ENCODE measurements at places on chromosomes 4 and X. TPM values are rescaled to one million over a fixed set of nuclear protein-coding genes. Genes with fewer than 3 reads are reported as not detected.

GRCh38 chr4:47531241-47531953 is 46.3 kb downstream of the ATP10D start:
- peak; percentile 51 for DNase-seq
- no peaks in the 10 kb centered on the region for H3K36me3 ChIP-seq
- H3K27ac ChIP-seq: peak overlapping the region; percentile 28
- no peaks in the 10 kb centered on the region for H3K4me1 ChIP-seq

GRCh38 chr4:177250056-177250696 is 59.5 kb upstream of the NEIL3 start:
- H3K36me3 ChIP-seq: no peaks in the 10 kb centered on the region
- DNase-seq: peak; percentile 95
- H3K27me3 ChIP-seq: no peaks in the 10 kb centered on the region
- no peak overlapping the region for H3K27ac ChIP-seq
- peaks cover under 1% of the 10 kb centered on the region for H3K4me1 ChIP-seq

- no peak within 1 kb of the TSS for H3K27ac ChIP-seq
- DNase-seq: peak; percentile 88
- H3K4me1 ChIP-seq: peaks cover 3% of the 10 kb centered on the region
- H3K4me3 ChIP-seq: peak within 1 kb of the TSS; percentile 84
- no peaks in the 10 kb centered on the region for H3K36me3 ChIP-seq
These were observed at the start of gene STK32B for GRCh38 chr4:5051278-5052203. STK32B (plus strand) TSS chr4:5051480.

- DNase-seq: no peak
- no peak overlapping the region for H3K4me3 ChIP-seq
- peaks cover 4% of the 10 kb centered on the region for H3K4me1 ChIP-seq
- no peak overlapping the region for H3K27ac ChIP-seq
- no peaks in the 10 kb centered on the region for H3K27me3 ChIP-seq
- no peaks in the 10 kb centered on the region for H3K36me3 ChIP-seq
These were observed 379.6 kb downstream of the FAM133A start for GRCh38 chrX:94053575-94053974.

- no peaks in the 10 kb centered on the region for H3K4me1 ChIP-seq
- H3K27ac ChIP-seq: no peak overlapping the region
- H3K27me3 ChIP-seq: no peaks in the 10 kb centered on the region
- DNase-seq: no peak
These were observed 294.8 kb upstream of the DKK2 start for GRCh38 chr4:107330916-107331315.

- H3K27me3 ChIP-seq: no peaks in the 10 kb centered on the region
- no peaks in the 10 kb centered on the region for H3K4me1 ChIP-seq
- H3K27ac ChIP-seq: no peak overlapping the region
- no peaks in the 10 kb centered on the region for H3K36me3 ChIP-seq
These were observed 6.8 kb upstream of the SASH3 start for GRCh38 chrX:129772796-129773431.

GRCh38 chrX:133921764-133922389 is 63.5 kb downstream of the GPC3 start:
- no peak overlapping the region for H3K4me3 ChIP-seq
- peak; percentile 90 for DNase-seq
- H3K4me1 ChIP-seq: no peaks in the 10 kb centered on the region
- no peaks in the 10 kb centered on the region for H3K36me3 ChIP-seq
- peak overlapping the region; percentile 63 for H3K27ac ChIP-seq

DNA sequence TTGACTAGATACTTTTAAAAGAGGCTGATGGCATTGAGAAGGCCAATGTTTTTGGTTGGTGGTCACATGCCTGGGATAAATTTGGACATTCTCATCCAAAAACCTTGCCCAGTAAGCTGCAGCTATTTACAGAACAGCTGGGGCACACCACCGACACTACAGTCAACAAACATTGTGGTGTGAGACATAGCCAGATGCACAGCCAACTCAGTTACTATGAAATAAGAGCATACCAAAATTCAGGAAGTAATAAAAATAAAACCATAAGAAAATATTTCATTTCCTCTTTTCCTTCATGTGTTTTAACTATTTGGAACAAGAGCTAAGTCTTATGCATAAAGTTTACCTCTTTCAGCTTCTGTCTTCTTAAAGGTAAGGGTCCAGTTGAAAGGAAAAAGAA is 8.8 kb downstream of the PPM1K start:
- no peak for DNase-seq
- H3K36me3 ChIP-seq: peaks cover 83% of the 10 kb centered on the region
- H3K27ac ChIP-seq: no peak overlapping the region
- no peaks in the 10 kb centered on the region for H3K27me3 ChIP-seq
- no peaks in the 10 kb centered on the region for H3K4me1 ChIP-seq
- peak overlapping the region; percentile 99 for H3K4me3 ChIP-seq

DNA sequence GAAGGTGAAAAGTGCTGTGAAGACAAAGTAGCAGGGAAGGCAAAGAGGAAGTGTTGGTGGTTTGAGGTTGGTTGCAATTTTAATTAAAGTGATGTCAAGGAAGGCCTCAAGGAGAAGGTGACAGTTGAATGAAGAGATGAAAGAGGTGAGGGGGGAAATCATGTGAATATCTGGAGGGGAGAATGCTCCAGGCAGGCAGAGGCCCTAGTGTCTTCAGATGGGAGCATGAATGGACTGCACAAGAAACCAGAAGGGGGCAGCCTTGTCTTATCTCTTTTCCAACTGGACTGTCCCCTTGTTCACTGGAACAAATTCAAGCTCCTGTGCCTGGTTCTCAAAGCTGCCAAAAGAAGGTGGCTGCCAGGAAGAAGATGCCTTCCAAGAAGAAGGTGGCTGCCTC is 68.4 kb downstream of the MAOB start:
- no peak overlapping the region for H3K27ac ChIP-seq
- H3K4me3 ChIP-seq: no peak overlapping the region
- H3K27me3 ChIP-seq: no peaks in the 10 kb centered on the region
- DNase-seq: peak; percentile 75
- H3K36me3 ChIP-seq: no peaks in the 10 kb centered on the region
- H3K4me1 ChIP-seq: no peaks in the 10 kb centered on the region

DNA sequence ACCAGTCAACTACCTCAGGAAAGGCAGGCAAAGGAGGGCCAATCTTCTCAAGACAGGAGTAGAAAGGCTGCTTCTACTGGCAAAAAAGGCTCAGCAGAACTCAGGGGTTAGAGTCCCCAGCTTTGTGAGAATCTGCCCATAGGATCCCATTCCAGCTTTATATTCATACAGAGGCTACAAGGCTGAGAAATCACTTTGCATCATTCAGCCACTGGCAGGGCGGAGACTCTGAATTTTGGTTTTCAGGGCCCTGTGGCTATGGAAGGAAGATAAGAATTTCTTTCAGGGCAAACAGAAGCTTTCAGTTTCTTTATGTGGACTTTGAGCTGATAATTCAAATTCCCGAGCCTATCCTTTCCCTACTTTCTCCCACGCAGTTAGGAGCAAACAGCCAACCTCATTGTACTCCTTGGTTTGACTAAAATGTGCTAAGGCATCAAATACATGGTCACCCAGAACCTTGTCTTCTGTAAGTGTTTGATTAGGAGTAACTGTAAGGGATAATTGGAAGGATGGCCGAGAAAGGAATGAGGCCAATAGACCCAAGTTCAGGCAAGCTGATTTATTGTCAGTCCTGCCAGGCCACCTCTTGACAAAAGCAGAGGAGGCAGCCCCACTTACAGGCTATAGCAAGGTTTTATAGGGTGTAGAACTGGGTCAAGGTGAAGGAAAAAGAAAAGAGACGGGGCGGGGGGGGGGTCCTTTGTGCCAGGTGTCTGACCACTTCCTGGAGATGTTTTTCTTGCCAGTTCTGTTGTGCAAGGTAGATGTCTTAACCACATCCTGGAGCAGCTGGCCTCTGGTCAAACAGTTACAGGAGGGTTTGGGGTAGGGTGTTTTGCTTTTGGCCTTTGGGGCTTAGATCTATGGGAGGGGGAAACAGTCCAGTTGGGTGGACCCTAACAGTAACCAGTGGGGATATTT is 165.3 kb upstream of the PPP1R2C start:
- no peak for DNase-seq
- no peaks in the 10 kb centered on the region for H3K36me3 ChIP-seq
- H3K4me3 ChIP-seq: no peak overlapping the region
- H3K27ac ChIP-seq: no peak overlapping the region
- no peaks in the 10 kb centered on the region for H3K27me3 ChIP-seq

- no peak for DNase-seq
- no peaks in the 10 kb centered on the region for H3K36me3 ChIP-seq
- H3K4me3 ChIP-seq: no peak overlapping the region
- peaks cover 29% of the 10 kb centered on the region for H3K4me1 ChIP-seq
These were observed 14.5 kb downstream of the FHDC1 start for GRCh38 chr4:152950402-152951274.

- no peaks in the 10 kb centered on the region for H3K36me3 ChIP-seq
- H3K27me3 ChIP-seq: peaks cover 13% of the 10 kb centered on the region
- no peak overlapping the region for H3K4me3 ChIP-seq
- H3K27ac ChIP-seq: no peak overlapping the region
- H3K4me1 ChIP-seq: no peaks in the 10 kb centered on the region
These were observed 5.5 kb upstream of the FGF2 start for GRCh38 chr4:122821092-122821491.

- no peaks in the 10 kb centered on the region for H3K36me3 ChIP-seq
- no peak overlapping the region for H3K4me3 ChIP-seq
- no peak for DNase-seq
- no peak overlapping the region for H3K27ac ChIP-seq
- peaks cover 28% of the 10 kb centered on the region for H3K27me3 ChIP-seq
These were observed 203.3 kb downstream of the NWD2 start for GRCh38 chr4:37447886-37448285.

GRCh38 chrX:107750861-107751445 is 24.6 kb downstream of the TSC22D3 start:
- no peaks in the 10 kb centered on the region for H3K4me1 ChIP-seq
- DNase-seq: no peak

DNA sequence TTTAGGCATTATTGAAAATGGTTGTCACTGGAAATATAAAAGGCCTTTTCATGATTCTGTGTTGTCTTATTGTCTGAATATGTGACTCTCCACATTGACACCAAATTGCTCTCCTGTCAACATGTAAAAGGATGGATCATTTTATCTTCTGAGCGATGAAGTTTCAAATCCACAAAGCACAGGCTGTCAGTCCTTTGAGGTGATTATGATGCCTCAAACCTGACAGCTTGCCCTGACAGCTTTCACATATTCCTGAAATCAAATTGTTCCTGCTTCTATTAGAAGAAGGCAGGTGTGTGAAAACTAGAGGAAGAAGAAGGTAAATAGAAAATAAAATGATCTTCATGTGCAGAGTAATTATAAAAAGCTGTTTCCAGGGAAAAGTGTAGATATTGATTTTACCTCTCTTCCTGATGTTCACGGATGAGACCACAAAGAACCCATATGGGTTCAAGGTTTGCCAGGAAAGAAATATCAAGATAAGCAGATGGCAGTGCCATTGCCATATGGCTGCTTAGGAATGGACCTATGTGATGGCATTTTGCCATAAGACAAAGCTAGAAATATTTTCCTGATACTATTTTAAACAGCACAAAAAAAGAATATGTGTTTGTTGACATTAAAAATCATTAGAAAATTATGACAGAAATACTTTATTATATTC is 1006.3 kb upstream of the AGA start:
- H3K4me3 ChIP-seq: no peak overlapping the region
- no peaks in the 10 kb centered on the region for H3K4me1 ChIP-seq
- DNase-seq: no peak
- H3K27ac ChIP-seq: no peak overlapping the region
- H3K27me3 ChIP-seq: no peaks in the 10 kb centered on the region

DNA sequence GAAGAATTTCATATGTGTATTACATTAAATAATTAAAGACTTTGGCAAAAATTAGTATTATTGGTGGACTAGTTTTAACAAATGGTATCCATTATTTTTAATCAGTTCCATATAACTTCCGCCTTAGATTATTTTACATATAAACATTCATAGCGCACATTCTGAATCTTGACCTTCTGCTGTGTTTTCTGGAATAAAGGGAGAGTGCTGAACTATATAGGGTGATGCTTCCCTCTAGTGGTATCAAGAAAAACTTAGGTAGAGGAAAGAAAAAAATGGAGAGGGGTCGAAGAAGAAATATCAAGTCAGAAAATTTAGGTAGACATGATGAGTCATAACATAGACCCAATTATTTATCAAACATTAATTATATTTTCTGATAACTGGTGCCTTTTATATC is 155.6 kb upstream of the PACRGL start:
- H3K36me3 ChIP-seq: no peaks in the 10 kb centered on the region
- H3K27me3 ChIP-seq: no peaks in the 10 kb centered on the region
- no peak overlapping the region for H3K27ac ChIP-seq
- no peaks in the 10 kb centered on the region for H3K4me1 ChIP-seq
- no peak for DNase-seq

DNA sequence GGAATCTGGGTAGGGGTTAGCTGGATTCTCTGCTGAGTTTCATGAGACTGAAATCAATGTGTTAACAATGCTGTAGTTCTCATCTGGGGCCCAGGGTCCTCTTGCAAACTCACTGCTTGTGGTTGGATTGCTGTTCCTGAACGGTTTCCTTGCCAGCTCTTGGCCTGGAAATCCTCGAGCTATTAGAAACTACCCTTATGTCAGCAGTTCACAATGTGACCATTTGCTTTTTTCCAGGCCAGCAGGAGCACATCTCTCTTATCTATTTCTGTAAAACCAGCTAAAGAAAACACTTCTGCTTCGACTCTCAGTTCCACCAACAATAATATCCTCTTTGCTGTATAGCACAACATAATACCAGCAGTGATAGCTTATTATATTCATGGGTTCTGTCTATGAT is 140.1 kb upstream of the TRAM1L1 start:
- H3K27me3 ChIP-seq: no peaks in the 10 kb centered on the region
- no peaks in the 10 kb centered on the region for H3K36me3 ChIP-seq
- peak; percentile 48 for DNase-seq
- H3K4me1 ChIP-seq: no peaks in the 10 kb centered on the region

- no peak overlapping the region for H3K27ac ChIP-seq
- no peak for DNase-seq
- no peaks in the 10 kb centered on the region for H3K36me3 ChIP-seq
- no peak overlapping the region for H3K4me3 ChIP-seq
- peaks cover 5% of the 10 kb centered on the region for H3K4me1 ChIP-seq
- H3K27me3 ChIP-seq: no peaks in the 10 kb centered on the region
These were observed 28.5 kb upstream of the TSR2 start for GRCh38 chrX:54411732-54412131.

Gene PLS3
- total RNA-seq: 193 TPM

Gene SSX3
- not detected for total RNA-seq

Gene MTCP1
- total RNA-seq: 12.6 TPM

Gene OSTC
- 264 TPM for total RNA-seq

Gene NSUN7
- 18.2 TPM for total RNA-seq
